ENCODE measurements at places on chromosomes 3 and 15.

DNA sequence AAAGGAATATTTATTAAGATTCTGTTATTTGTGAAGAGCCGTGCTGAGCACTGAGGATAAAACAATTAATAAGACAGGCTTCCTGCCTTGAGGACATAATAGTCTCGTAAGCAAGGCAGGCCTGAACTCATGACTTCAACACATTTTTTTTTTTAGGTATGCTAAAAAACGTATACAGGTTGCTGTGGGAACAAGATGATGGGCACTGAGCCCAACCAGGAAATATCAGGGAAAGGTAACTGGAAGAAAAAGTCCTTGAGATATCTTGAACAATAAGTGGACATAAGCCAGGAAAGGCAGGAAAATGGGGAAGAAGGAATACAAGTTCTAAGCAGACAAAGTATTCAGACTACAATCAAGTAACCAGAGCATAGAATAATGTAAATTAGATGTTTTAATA is 26.1 kb downstream of the CERS3 start:
- no peak for DNase-seq

DNA sequence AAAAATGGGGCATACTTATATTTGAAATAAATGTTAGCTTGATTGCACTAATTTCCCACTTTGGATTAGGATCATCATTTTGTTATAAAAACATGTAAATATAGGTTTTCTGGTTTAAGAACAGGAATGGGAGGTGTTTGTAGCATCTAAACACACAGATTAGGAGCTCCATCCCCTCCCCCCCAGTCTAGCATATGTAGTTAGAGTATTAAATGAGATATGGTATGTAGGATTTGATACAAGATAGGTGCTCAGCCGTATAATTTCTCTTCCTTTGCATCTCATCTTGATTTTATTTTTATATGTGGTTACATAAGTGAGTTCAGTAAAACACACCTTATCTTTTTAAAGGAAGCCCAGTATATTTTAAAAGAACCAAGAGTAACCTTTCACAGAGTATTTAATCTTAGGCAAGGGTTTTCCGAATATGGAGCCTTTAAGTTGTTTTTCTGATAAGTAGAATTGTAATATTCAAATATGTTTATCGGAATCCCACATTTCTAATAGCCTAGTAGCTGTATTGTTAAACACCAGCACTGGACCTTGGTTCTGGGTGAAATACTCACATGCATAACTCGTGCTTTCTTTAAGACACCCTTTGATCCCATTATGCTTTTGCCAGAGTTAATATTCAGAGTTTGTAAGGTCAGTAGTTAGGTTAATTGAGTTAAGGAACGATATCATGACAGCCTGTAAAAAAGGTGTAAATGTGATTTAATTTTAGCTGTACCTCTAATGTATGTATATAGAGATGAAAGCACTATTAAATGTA is 2.3 kb downstream of the SLC25A36 start:
- DNase-seq: no peak

GRCh38 chr3:71048948-71049347 is 534.6 kb downstream of the FOXP1 start:
- DNase-seq: no peak

DNA sequence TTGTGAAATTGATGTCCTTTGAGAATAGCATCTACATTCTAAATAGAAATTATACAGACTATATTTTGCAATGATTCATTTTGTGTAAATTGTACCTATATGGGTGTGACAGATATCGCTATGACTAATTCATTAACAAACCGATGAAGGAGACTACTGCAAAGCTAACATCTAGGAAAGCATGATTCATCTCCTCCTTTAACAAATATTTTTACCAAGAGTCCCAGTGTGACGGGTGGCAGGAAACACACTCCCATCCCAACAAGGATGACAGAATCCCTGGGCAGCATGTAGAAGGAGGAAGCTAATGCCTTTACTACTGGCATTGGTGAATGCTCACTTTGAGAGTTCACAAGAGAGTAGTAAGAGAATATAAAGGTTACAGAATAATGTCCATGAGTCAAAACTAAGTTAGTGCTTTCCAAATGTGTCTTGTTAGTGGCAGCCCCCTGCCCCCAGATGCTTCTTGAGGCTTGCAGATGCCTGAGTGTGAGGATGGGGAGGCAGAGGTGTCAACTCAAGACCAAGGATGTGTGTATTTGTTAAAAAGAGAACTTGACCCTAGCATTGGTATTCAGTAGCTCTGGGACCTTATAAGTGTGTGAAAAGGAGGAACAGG is 180.6 kb downstream of the FMN1 start:
- DNase-seq: no peak

GRCh38 chr3:179027326-179027900 is 44.2 kb downstream of the ZMAT3 start:
- DNase-seq: no peak

DNA sequence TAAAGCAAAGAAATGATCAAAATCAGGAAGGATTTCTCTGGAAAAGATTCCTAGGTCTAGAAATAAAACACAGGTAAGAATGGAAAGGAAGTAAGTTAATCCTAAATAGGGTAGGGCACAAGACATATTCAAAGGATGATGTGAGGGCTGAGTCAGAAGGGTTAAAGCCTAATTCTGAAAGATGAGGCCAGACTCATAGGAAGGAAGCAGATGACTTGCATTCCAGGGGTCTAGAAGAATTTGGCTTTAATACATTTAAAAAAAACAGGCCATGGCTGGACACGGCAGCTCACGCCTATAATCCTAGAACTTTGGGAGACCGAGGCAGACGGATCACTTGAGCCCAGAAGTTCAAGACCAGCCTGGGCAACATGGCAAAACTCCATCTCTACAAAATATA is 3.2 kb downstream of the SSR3 start:
- no peak for DNase-seq

- DNase-seq: no peak
Observed at GRCh38 chr3:23248594-23249131, 45.5 kb downstream of the UBE2E2 start.

DNA sequence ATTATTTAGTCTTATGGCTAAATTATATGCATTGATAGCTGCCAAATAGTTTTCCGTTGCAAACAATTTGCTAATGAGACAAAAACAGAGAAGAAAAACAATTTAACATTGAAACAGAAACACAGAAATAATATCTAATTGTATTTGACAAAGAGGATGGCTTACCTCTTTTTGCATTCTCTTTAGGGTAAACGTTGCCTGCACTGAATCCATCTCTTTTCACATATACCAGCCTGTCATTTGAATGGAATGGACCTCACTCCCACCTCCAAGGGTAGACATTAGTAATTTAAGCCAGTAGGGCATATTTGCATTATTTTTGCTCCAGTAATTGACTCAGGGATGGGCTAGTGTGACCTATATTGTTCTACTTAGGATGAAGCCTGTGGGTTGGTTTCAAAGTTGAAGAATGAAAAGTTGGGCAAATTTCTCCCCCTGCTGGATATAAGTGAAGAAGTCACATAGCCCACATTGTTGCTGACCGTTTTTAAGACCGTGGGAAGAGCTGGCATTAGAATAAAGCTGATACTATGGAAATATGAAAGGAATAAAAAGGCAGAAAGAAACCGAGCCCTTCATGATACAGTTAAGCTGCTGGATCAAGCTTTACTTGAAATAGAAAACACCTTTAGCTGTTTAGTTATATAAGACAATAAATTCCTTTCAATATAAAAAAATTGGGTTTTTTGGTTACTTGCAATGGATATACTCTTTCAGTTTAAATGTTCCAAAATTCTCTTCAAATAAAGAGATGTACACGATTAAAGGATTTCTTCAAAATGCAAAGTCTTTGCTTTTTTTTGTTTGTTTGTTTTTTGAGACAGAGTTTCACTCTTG is 26.9 kb downstream of the PIERCE2 start:
- DNase-seq: no peak

GRCh38 chr15:31379042-31379441 is 52.4 kb downstream of the KLF13 start:
- DNase-seq: no peak

DNA sequence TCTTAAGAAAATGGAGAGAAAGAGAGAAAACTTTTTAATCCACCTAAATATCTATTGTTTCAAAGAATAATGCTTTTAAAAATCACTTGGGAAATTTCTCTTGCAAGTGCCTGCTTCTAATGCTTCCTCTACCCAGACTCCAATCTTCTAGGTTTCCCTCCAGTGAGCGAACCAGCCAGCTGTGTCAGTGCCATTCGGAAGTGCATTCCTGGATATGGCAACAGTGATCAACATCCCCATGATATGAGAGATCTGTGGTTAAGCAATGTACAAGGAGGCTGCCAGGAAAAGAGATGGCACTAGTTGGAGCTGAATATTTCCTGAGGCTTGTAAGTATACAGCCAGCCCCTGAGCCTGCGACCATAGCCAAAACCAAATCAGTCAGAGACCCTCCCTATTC is 53.3 kb upstream of the KCNMB2 start:
- DNase-seq: no peak

DNA sequence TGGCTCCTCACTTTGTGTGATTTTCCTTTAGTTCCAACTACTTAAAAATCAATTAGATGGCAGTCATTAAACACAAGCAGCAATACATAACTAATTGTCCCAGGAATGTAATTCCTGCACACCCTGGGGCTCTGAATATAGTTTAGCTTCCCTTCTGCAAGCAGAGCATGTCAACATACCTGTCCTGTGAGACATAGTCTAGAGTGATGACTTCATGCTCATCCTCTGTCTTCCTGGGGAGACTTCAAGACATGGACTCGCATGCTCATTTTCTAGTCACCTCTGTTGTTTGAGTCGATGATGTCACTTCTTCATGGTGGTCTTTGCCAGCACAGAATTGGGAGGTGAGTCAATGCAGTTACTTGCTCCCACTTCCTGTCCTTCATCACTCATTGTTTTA is 15.7 kb downstream of the C3orf52 start:
- no peak for DNase-seq

GRCh38 chr3:14550651-14551611 is 10.8 kb upstream of the GRIP2 start:
- DNase-seq: no peak

DNA sequence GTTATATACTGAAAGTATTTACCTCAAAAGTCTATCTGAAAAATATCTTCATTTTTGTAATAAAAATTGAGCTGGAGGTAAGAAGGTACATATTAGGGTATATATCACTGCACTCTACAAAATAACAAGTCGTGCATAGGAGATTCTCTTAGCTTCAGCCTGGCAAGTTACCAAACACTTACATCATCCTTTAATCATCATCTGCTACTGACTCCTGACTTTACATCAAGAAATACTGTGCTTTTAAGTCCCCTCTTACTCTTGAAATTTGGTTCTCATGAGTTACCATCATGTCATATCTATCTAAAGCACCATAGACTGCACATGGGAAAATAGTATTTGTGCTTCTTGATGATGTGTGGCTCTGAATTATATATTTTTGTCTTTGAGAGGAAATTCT is 50.8 kb downstream of the LYSMD4 start:
- no peak for DNase-seq

DNA sequence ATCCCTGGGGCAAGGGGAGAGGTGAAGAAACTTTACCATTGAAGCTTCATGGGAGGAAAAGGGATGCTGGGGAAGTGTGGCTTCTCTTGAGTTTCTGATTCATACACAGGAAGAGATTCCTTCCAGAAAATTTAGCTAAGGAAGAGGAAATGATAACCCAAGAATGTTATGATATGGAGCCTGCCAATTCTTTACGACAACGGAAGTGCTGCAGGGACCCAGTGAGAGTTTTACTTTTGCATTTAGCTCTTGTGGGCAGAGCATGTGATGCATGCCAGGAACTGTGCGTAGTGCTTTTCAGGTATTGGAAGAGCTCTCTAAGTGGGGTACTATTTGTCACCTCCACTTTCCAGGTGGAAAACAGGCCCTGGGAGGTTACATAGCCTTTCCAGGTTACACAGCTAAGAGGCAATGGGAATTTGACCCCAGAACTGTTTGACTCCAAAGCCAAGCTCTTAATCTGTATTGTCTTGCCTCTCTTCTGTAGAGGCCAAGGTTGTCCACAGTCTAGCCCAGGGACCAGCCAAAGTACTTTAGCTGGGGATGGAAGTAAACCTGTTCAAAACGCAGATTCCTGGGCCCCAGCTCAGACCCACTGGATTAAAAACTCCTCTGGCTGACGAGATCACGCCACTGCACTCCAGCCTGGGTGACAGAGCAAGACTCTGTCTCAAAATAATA is 23.0 kb downstream of the CMTM7 start:
- no peak for DNase-seq

DNA sequence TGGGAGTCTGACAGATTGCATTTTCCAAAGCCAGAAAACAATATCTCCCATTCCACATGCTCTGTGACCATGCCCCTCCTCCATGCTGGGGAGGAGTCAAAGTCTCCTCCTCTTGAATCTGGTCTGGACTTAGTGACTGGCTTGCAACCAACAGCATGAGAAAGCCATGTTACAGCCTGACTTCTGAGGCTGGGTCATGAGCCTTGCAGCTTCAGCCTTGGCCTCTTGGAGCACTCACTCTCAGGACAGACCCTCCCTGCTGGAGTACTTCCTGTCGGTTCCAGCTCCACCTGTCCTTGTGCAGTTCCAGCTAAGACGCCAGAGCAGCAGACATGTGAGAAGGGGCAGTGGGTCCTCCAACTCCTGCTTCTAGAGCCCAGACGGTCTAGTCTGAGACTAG is 49.7 kb upstream of the RBSN start:
- no peak for DNase-seq
